ENCODE measurements at places on chromosomes 2 and 18.

DNA sequence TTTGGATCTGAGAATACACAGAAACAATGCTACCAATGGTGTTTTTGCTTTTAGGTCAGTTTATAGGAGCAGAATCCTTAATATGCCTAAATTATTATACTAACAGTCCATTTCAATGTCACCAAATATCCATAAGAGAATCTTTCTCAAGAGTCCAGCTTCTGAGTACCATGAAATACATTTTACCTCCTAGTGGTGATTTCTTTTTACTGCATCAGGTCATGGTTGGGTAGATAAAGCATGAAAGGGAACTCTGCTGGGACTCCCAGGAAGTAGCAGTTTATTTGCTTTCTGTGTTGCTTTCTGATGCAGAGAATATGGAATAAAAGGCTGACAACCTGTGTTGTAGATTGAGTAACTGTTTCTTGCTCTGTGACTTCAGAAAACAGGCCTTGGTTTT lies 115.6 kb downstream of the PPP1R1C start:
- DNase-seq: no peak

GRCh38 chr2:168089200-168089599 lies 158.2 kb downstream of the STK39 start:
- DNase-seq: no peak

GRCh38 chr2:11998626-11999378 lies 252.4 kb downstream of the LPIN1 start:
- DNase-seq: no peak

- no peak for DNase-seq
Observed at GRCh38 chr2:120218181-120218580, 5.0 kb downstream of the TMEM185B start.

GRCh38 chr2:219664944-219665343 lies 37.5 kb downstream of the SLC4A3 start:
- no peak for DNase-seq

DNA sequence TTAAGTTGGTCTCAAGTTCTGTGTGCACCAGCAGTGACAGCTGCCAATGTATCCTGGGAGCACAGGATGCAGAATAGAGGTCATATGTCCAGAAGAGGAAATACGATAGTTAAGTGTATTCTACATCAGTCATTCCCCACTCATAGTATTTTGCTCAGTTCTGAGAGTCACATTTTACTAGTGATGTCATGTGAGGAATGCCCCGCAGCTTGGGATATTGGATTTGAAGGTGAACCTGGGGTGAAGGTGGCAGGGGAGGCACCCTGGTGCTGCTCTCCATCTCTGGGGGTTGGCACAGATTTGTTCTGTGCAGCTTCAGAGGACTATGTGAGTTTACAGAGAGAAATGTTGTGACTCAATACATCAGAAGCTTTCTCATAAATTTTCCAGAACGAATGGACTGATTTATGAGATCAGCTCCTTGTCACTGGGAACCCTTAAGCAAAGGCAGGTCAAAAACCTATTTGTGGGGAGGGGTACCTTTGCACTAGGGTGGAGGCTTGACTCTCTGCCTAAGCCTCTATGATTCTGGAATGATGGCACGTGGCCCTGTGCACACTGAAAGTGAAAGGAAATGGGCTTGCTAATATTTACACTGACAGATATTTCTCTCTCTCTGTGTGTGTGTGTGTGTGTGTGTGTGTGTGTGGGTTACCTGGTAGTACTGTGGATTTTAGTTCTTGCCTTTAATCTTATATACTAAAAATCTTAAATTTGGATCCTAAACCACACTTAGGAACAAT lies 95.9 kb downstream of the NEB start:
- DNase-seq: peak; percentile 15

DNA sequence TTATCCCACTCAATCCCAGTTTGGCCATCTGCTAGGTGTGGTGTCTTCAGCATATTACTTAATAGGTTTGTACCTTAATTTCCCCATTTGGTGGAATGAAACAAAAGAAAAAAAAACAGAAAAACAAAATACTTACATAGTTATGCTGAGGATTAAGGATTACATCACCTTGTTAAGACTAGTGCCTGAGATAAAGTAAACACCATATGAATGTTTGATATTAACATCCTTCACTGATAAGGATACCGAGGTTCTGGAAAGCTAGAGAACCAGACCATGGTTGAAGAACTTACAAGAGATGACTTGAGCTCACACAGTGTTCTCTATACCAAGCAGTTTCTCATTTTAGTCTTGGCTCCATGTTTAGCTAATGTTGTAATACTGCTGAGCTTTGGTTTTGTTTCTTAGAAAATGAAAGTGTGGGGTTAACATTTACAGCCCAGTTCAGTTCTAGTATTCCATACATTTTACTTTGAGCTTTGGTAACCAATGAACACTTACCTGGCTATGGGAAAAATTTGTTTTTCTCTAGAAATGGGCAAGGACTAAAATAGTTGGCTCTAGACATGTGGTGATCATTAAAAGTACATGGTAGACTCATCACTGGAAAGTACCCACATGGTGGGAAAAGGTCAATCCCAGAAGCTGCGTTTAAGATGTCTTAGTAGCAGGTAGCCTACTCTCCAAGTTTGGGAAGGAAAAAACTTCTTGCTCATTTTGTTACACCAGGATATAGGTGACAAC lies 5.8 kb upstream of the GPD2 start:
- no peak for DNase-seq

DNA sequence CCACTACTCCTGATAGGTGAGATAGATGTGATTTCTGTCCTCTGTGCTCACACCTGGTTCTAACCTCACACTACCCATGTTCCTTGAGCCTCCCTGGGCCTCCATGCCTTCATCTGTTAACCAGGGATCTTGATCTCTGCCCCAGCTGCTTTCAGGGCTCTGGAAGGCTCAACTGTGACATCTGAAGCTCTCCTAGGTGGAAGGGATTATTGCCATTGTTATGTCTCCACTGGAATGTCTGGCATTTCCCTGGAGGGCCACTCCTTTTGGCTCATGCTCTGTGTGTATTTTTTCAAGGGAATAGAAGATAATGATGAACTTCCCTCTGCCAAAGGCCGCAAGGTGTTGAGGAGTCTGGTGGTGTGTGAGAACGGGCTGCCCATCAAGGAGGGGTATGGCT lies 41.2 kb downstream of the PCARE start:
- DNase-seq: no peak

- DNase-seq: no peak
Observed at GRCh38 chr2:15169326-15170069, 391.6 kb downstream of the NBAS start.

DNA sequence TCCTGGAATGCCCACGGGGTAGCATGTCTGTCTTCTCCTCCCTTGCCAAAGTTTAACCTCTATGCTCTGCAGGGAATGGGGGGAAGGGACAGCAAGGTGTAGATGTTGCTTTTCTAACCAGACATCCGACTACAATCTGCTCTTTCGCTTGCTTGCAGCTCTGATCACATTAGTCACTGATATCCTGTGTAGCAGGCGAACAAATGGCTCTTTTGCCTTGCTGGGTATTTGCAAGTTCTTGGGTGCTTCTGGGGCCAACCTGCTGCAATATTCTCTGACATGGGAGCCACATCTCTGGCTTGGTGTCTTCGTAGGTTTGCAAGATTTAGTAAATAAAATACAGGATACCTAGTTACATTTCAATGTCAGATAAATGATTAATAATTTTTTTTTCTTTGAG lies 190.0 kb downstream of the ASB1 start:
- DNase-seq: no peak

- no peak for DNase-seq
Observed at GRCh38 chr2:122519821-122520611, 764.6 kb downstream of the TSN start.

- DNase-seq: no peak
Observed at GRCh38 chr2:181937473-181937872, 45.9 kb downstream of the ITPRID2 start.

- no peak for DNase-seq
Observed at GRCh38 chr2:47024046-47024445, 108.4 kb upstream of the MCFD2 start.

Data from NCI-H2029 (cell line).